ENCODE measurements at places on chromosomes 13 and 19. TPM values are rescaled to one million over a fixed set of nuclear protein-coding genes. Genes with fewer than 3 reads are reported as not detected.

DNA sequence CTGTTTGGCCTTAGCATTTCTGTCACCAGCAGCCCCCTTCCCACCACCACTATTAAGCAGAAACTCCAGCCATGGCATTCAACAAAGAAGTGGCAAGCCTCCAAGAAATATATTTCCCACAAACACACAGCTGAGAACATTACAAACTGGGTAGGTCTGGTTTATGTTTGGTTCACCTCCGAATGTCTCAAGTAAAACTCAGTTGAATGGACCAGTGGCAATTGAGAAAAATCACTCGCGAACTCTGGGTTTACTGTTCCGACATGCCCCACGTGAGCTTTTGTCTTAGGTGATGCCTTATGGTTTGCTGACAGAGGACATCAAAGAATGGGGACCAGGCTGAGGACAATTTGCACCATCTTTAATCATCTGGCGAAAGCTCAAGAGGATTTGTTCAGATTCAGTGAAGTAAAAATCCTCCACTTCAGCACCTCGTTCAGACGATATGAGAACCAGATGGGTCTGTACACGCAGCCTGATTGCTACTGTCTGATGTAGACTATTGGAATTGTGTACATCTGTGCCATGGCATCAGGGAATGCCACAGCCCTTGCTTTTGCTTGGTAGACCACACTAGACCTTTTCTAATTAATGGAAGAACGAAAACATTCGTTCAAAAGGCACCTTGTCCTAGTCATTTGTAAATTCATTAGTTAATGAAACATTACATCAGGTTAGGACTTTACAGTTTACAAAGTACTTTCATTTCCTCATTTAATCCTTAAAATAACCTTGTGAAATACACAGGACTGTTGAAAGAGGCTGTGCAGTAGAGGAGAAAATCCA is 59.4 kb downstream of the SLC10A2 start:
- no peak for DNase-seq

GRCh38 chr13:112467236-112467635 is 91.1 kb downstream of the SPACA7 start:
- DNase-seq, result no peak

- DNase-seq, result no peak
These were observed 18.3 kb downstream of the PRKD2 start for GRCh38 chr19:46698395-46699321.

DNA sequence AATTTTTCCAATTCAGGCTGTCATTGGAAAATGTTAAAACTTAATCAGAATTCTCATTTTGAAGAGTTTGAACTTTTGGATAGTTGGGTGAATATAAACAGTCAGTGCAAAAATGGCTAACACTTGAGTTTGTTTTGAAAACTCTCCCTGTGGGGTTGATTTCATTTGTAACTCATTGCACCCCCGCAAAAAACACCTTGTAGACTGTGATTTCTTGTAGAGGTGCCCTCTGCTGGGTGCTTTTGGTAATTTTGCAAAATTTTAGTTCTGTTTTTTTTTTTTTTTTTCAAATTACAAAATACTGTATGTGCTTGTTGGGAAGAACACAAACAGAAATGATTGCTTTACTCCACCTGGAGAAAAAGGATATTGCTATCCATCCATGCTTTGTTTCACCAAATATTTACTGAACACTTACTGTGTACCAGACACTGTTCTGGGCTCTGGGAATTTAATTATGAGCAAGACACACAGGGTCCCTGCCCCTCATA is 28.2 kb upstream of the GPI start:
- no peak for DNase-seq

The LILRB3 gene
- polyA plus RNA-seq, result 2.9 TPM

The CFAP97D2 gene
- polyA plus RNA-seq, result 0.06 TPM

GRCh38 chr19:11984986-11985385 is 20.1 kb downstream of the ZNF763 start:
- DNase-seq, result no peak

The SYNGR4 gene
- polyA plus RNA-seq, result 0.12 TPM

- no peak for DNase-seq
These were observed 5.5 kb downstream of the ZNRF4 start for GRCh38 chr19:5460748-5461147.

- DNase-seq, result peak; percentile 72
These were observed 13.6 kb downstream of the ZNF490 start for GRCh38 chr19:12596927-12597548.

- no peak for DNase-seq
These were observed 1.8 kb downstream of the SPPL2B start for GRCh38 chr19:2330255-2330631.

GRCh38 chr19:5651361-5651760 is 28.5 kb downstream of the SAFB start:
- DNase-seq, result no peak

DNA sequence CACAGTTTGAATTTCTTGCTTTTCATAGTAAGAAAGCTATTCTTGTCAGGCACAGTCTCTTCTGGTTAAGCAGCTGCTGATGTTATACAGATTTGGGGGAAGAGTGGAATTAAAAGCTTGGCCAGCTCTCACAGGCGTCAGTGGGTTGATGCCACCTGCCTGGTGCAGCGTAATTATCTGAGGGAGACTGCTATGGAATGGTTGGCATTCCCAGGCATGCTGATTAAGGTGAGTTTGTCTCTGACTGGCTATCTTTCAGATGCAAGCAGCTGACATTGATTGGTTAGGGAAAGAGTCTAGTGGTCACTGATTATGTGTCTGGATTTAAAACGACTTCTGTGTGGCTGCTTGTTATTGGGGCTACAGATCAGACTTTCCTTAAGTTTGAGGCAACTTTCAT is 948.4 kb downstream of the UQCRFS1 start:
- DNase-seq, result no peak

DNA sequence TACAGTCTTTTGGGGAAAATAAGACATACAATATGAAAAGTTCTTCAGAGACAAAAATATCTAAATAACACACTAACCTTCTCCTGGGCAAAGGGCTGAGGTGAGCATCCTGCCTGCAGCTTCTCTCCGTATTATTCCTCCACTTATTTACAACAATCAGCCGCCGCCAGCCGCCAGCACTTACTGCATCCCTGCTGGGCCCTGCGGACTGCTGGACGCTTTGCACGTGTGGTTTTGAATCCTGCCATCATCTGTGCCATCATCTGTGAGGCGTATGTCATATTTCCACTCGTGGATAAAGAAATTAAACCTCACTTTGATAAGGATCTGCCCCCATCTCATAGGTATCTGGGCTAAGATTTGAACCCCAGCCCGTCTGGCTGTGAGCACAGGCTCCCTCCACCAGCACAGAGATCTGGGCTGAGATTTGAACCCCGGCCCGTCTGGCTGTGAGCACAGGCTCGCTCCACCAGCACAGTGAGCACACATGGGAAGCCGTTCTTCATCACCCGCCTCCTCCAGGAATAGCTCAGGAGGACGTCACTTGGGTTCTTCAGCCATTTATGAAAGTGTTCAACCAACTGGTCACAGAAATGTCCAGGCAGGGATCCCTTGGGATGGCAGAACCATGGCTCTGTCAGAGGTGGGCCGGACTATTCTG is 35.2 kb upstream of the TUBGCP3 start:
- DNase-seq, result no peak
